IPS-NIHi11 (cell line): ENCODE measurements at places on chromosomes 1 and 21.

DNA sequence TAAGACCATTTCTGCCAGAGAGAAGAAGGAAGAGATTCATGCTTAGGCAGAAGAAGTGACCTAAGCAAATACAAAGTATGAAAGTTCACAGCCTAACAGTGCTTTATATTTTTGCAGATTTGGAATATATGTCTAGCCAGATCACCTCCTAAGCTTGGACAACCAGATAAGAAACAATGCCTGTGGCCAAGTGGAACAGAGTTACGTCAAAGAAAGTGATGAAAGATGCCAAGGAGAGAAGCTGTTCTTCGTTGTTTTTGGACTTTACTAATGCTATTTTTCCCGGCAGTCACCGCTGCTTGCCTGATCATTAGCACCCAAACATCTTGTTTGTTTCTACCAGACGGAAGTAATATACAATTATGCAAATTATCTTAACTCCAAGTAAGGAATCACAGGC, 489.2 kb upstream of the C1orf87 start:
- DNase-seq = no peak

GRCh38 chr1:113904293-113904673, 316 bp downstream of the AP4B1 start:
- DNase-seq = peak; percentile 54

GRCh38 chr1:202367271-202367670, 18.8 kb downstream of the PPP1R12B start:
- no peak for DNase-seq

DNA sequence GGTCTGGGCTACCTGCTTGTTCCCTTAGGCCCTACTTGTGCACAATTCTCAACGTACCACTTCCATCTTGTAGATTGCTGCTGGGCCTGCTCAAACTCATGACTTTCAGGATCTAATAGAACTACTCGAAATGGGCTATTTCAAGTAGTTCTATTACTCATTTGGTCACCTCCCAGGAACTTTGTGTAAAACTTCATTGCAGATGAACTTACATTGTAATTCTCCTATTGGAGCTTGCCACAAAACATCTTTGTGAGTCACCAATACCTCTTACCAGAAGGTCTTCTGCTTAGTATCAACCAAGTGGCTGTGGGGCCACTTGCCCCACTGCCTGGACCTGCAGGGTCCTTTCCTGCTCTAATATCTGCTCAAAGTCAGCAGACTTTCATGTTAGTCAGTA, 10.7 kb upstream of the MYOCOS start:
- no peak for DNase-seq

DNA sequence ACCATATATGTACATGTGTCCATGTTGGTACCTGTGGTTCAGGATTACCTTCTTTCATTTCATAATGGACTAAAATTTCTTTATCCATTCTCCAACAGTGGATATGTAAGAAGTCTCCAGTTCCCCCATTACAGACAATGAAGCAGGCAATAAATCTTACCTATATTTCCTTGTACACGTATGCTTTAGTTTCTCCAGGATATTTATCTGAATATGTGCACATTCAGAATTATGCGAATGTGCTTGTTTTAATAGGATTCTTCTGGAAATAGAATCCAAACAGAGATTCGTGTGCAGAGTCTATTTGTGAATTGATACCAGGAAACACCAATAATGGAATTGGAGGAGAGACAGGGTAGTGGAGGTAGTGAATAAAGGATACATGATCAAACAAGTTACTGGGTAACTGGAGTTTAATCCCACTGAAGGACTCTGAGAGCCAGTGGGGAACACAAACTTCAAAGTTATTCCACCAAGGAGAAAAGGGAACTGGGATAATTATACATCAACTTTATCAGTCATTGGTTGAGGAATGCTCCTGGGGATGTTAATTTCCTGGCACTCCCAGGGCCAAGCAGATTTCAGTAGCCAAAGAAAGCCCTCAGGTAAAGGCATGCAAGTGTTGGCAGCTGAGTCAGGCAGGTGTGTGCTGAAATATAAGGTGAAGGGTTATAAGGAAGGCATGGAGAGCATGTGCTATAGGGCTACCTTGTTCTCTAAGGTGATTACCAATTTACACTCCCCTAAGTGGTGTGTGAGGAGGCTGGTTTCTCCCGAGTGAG, 374.9 kb upstream of the PBX1 start:
- DNase-seq = no peak

DNA sequence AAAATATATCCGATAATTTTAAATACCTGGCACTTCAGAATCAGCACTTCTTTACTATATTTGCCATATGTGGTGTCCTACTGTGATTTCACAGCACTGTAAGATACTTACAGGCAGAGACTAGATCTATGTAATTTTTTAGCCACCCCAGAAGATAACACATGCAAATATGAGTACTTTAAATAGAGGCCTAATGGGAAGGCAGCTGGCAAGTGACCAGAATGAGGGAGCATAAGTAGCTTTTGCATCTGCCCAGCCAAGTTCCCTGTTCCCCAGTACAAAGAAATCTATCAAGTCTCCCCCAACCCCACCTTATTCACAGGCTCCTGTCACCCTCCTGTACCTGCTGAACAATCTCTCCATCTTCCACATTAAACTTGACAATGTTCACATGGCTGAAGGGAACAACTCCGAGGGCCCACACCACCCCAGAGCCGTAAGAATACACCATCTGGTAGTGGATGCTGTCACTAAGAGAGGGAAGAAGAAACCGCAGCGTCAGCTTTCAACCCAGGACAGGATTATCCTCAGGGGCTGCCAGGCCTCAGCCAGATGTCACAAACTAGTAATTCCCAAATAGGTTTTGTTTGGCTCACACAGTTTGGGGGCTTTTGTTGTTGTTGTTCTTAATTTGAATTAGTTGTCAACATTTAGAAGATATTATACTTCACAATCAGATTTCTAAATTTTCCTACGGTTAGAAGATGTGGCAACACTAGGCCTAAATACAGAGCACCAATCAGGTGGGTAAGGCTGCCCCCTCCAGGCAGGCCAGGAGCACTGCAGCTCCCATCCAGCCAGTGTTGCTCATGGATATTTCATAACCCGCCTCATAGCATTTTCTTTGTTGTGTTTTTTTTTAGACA, 10.4 kb downstream of the EMC1 start:
- DNase-seq = peak; percentile 90

DNA sequence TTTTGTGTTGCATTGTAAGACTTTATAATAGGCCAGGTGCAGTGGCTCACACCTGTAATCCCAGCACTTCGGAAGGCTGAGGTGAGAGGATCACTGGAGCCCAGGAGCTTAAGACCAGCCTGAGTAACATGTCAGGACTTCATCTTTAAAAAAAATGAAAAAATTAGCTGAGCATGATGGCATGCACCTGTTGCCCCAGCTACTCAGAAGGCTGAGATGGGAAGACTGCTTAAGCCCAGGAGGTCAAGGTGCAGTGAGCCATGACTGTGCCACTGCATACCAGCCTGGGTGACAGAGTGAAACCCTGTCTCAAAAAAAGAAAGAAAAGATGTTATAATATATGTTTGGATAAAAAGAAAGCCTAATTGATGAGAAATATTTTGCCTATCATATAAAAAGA, 34.9 kb downstream of the HMCN1 start:
- DNase-seq = no peak

- no peak for DNase-seq
Measured at GRCh38 chr1:2233997-2234761, 6.1 kb downstream of the SKI start.

DNA sequence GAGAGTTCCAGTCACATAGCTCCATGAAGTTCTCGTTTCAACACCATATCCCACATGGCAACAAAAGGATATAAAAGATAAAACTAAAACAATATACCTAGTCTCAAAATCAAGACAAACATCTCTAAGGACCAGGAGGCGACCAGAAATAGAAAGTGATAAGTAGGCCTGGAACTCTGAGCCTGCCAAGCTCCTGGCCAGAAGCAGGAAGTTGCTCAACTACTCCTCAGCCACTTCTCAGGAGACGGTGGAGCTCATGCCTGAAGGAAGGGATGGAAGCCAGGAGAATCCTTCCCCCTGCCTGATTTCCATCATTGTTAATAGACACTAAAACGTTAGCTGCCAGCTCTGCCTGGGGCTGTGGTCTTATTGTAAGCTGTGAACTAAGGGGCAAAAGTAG, 94.7 kb downstream of the DISP1 start:
- DNase-seq = no peak

- DNase-seq = no peak
Measured at GRCh38 chr21:34536820-34537219, 24.8 kb upstream of the KCNE1 start.

DNA sequence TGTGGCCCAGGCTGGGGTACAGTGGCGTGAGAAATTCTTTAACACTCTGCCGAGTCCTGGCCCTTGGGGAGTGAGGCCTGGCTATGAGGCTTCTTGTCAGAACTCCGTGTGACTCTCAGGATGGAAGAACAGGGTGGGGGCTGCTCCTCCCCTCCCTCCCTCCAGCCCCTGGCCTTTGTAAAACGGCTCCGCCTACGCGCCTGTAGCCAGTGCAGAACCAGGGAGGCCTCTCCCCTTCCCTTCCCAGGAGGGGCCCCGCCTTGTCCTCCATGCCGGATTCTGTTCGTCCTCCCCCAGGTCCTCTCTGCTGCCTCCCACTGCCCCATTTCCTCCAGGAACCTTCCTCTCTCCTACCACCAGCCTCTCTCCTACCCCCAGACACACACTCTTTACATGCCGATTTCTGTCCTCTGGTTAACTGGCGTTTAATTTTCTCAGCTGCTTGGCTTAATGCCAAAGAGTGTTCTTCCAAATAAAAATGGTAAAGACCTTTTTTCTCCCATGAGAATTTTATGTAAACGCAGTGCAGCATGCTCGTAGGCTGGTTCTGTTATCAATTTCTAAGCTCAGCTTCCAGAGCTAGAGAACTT, 21.0 kb downstream of the PDE9A start:
- peak; percentile 86 for DNase-seq

DNA sequence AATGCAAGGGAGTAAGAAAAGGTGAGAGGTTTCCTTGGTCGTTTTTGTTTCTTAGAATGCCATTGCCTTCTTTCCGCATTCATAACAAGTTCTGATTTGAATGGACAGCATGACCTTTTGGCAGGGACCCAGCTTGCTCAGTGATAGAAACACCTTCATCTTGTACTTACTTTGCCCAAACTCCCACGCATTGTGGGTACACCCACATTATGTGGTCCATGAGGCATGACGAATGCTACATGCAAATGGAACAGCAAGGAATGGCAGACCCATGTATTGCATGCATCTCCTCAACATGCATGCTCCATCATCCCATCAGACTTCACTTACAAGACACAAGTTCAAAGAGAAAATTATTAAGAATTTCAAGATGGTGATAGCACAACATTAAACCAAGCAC, 102.8 kb downstream of the CDC7 start:
- no peak for DNase-seq

- peak; percentile 59 for DNase-seq
Measured at GRCh38 chr1:16677552-16678431, 11.0 kb upstream of the RNU1-3 start.

GRCh38 chr1:43058545-43059360, 100.1 kb upstream of the SLC2A1 start:
- DNase-seq = no peak

- no peak for DNase-seq
Measured at GRCh38 chr21:36347962-36348328, 27.9 kb downstream of the MORC3 start.

- DNase-seq = peak; percentile 50
Measured at GRCh38 chr1:7752512-7753417, 18.3 kb upstream of the VAMP3 start.

DNA sequence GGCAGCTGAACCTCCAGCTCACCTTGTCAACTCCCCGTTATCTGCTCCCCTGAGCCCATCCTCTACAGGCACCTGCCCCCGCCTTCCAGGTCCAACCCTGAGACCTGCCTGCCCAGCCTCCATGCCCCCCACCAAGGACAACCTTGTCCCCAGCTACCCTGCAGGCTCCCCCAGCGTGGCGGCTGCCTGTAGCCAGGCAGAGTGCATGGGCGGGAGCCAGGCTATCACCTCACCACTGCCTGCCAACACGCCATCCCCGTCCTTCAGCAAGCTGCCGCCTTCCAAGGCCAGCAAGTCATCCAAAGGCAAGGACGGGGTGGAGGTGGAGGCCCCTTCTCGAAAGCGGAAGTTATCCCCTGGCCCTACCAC, 3.0 kb upstream of the CYB561D1 start:
- DNase-seq = no peak

GRCh38 chr1:29235955-29236711, at the start of gene PTPRU:
PTPRU (plus strand) TSS chr1:29236522; CDS start chr1:29236645, 123 bp downstream.
- DNase-seq = peak; percentile 95

GRCh38 chr1:32266921-32267591, 16.0 kb downstream of the LCK start:
- no peak for DNase-seq

DNA sequence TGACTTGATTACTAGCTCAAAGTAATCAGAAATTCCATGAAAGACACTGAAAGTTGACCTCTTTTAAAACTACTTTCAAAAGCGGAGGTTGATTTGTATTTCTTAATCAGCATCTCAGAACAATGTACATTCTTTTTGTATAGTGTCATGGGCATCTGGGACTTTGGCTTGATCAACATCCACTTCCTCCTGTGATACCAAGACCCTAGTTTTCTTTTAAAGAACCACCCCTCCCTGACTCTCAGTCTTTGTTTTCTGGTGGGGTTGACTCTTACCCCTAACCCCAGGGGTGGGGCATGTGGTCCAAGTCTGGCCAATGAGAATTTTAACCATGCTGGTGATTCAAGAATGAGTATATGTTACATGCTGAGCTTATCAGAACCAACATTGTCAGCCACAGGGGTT, 21.7 kb upstream of the IRF2BP2 start:
- no peak for DNase-seq

DNA sequence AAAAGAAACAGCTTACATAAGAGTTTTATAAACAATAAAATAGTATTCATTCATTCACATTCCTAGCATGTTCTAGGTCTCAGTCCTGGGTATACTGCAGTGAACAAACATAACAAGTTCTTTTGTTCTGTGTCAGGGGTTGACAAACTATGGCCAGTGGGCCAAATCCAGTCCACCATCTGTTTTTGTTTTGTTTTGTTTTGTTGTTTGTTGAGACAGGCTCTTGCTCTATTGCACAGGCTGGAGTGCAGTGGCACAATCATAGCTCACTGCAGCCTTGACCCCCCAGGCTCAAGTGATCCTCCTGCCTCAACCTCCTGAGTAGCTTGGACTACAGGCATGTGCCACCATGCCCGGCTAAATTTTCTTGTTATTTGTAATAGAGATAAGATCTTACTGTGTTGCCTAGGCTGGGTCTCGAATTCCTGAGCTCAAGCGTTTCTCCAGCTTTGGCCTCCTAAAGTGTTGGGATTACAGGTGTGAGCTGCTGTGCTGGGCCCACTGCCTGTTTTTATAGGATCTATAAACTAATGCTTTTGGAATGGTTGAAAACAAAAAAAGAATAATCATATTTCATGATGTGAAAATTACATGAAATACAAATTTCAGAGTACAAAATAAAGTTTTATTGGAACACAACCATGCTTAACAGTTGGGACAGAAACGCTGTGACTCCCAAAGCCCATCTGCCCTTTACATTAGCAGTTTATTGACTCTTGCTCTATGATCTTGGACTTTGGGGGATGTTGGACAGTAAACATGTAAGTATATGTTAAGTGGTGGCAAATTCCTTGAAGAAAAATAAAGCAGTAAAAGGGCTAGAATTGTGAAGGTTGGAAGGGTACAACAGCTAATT, 17.9 kb downstream of the CAPZA1 start:
- no peak for DNase-seq
